ENCODE measurements at places on chromosomes 4 and X. TPM values are rescaled to one million over a fixed set of nuclear protein-coding genes. Genes with fewer than 3 reads are reported as not detected.

GRCh38 chrX:49761481-49761880, 65.7 kb upstream of the PAGE1 start:
- no peak for DNase-seq

- DNase-seq, result no peak
Measured at GRCh38 chrX:15874672-15875071, 20.1 kb upstream of the AP1S2 start.

DNA sequence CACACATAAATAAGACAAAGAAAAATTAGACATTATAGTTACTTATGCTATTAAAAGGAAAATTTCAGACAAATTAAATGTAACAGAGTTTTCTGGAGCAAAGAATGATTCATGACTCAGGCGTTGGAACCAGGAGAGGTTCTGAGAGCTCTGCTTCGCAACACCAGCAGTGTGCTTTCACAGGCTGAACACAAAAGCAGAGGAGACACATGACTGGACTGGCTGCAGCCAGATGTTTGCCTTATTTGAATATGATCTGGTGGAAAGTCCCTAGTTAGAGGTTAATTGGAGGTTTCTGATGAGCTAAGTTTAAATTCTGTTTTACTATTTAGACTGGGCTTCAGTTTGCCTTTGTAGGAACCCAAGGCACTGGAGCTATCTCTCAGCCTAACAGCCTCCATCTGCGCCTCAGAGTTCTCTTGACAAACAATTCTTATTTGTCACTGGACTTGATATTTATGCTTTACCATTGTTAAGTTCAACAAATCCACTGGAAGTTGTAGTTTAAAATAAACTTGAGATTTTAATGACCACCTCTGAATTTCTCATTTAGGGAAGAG, 16.2 kb downstream of the BOD1L1 start:
- DNase-seq, result peak; percentile 54

DNA sequence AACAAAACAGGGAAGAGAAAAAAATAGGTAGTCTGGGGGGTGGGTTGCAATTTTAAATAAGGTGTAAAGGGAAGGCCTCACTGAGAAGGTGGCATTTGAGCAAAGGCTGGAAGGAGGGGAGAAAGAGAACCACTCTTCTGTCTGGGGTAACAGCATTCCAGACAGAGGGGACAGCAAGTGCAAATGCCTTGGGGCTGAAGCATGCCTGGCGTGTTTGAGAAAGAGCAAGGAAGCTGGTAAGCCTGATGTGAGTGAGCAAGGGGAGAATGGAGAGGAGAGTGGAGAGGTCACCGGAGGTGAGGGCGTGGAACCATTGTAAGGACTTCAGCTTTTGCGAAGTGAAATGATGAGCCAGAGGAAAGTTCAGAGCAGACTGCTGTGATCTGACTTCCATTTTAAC, 19.7 kb upstream of the DOCK11 start:
- no peak for DNase-seq

DNA sequence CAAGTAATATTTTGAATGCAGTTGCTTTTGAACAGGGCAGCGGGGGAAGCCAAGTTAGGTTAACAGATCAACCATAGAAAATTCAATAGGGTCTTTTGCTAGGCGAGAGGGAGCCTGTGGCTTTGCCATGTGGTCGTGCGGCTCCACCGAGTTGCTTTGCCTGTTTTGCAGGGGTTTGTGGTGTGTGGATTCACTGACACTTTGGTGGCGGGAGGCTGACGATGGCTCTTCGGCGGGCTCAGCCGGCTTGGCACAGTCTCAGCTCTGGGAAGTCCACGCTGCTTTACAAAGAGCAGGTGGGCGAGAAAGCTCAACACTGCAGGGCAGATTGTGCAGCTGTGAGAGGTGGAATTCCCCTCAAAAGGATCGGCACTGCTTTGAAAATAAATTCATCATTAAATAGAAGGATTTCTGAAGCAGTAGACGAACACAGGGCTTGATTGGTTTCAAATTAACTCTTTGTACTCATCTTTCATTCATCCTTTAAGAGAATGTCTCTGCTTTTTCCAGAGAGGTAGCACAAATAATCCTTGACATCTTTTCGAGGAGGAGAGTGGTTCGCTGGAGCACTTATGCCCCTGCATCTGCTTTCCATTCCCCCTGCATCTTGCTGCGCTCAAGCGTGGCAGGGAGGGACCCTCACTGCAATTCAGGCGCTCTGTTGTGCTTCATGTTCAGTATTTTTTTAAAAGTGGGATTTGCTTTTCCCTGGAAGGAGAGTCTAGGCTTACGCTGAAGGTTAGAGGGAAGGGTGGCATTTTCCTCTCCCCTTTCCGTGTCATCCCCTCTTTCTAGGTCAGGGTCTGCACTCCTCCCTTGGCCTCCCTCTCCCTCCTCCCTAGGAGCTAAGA, 201.8 kb upstream of the LEF1 start:
- DNase-seq, result no peak

DNA sequence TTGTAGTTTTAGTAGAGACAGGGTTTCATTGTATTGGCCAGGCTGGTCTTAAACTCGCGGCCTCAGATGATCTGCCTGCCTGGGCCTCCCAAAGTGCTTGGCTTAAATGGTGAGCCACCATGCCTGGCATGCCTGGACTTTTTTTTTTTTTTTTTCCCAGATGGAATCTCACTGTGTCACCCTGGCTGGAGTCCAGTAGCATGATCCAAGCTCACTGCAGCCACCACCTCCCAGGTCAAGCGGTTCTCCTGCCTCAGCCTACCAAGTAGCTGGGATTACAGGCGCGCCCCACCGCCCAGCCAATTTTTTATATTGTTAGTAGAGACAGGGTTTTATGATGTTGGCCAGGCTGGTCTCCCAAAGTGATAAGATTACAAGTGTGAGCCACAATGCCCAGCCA, 8.4 kb downstream of the UBE2K start:
- DNase-seq, result peak; percentile 45

DNA sequence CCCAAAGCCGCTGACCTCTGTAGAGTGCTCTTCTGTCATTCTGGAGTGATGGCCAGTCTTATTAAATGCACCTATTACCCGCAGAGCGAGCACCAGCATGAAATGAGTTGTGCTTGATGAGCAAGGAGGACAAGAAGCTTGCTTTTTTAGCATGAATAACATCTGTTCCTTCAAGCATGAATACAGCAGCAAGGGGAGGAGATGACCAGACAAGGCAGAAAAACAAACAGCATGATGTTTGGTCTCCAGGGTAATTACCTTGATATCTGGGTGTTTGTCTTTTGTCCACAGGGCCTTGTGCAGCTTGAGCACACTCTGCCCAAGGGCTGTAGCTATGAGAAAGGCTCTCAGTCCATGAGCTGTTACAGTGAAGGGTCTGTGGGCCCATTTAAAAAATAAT, 324.8 kb upstream of the DDX53 start:
- no peak for DNase-seq

- no peak for DNase-seq
Measured at GRCh38 chrX:103789004-103789403, 12.4 kb downstream of the PLP1 start.

DNA sequence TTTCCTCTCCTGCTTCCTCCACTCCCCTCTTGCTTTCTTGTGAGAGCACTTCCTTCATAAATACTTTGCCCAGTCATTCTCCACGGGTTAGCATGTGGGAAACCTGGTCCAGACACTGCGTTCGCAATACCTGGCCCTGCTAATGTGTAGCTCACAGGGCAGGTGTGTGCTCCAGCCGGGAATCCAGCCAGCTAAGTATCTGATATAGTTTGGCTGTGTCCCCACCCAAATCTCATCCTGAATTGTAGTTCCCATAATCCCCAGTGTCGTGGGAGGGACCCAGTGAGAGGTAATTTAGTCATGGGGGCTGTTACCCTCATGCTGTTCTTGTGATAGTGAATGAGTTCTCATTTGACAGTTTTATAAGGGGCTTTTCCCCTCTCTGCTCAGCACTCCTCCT, 32.2 kb upstream of the STX18 start:
- peak; percentile 21 for DNase-seq

DNA sequence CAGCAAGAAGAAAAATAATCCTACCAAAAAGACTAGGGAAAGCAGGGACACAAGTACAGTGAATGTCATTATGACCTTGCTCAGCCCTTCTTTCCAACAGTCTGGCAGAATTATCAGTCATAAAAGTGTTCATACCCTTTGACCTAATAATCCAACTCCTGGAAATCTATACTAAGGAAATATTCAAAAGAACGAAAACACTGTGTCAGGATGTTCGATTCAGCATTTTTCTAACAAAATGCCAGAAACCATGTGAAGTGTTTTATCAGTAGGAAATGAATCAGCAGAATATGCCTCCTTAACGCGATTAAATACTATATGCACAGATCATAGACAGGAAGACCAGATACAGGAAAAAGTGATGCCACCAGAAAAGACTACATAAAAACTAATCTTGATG, 16.2 kb upstream of the S100G start:
- DNase-seq, result no peak

- DNase-seq, result peak; percentile 59
Measured at GRCh38 chrX:24242649-24243175, 71.2 kb downstream of the SUPT20HL2 start.

GRCh38 chr4:126799971-126800574, 832.7 kb upstream of the INTU start:
- DNase-seq, result no peak

GRCh38 chr4:72205298-72205697, 173.5 kb downstream of the NPFFR2 start:
- no peak for DNase-seq

GRCh38 chrX:2462780-2463179, 38.0 kb downstream of the DHRSX start:
- DNase-seq, result no peak

DNA sequence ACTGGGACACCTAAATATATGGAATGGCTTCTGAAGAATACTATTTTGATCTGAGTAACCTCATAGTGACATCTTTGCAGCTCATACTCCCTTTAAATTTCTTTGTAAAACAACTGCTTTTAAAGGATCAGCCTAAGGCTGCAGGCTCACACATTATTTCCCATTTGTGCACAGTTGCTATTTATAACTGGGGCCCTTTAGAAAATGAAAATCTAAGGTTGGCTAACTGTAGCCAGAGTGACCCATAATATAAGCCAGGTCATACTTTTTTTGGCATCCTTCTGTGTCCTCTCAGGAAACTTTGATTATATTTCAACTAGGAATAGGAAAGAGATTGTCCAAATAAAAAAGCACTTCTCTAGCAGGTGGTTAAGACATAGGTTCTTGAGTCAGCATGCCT, 123.6 kb upstream of the RASGEF1B start:
- no peak for DNase-seq

GRCh38 chr4:162945713-162946112, 221.0 kb downstream of the NAF1 start:
- DNase-seq, result no peak

DNA sequence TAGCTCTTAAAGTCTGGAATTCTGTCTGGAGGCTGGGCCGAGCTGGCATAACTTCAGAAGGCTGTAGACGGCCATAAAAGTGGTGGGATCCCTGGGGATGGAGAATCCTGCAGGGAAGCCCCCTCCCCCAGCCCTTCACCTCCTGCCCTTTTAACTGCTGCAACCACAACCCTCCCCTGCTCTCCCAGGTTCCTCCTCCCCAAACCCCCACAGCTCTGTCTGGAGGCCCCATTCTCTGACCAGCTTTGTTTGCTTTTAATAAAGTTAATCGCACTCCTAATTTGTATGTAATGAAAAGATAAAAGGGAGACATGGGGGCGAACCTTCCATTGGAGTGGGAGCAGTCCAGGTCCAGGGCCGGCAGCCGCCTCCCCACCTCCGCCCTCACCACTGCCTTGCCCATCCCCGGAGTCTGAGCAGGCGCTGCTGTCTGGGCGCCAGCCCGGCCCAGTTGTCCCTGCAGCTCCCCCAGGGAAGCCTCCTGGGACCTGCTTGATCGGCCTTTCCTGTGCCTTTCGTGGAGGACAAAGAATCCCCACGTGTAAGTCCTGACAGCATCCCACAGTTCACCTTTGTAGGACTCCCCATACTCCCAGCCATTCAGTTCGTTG, 84.3 kb downstream of the PJA1 start:
- no peak for DNase-seq

DNA sequence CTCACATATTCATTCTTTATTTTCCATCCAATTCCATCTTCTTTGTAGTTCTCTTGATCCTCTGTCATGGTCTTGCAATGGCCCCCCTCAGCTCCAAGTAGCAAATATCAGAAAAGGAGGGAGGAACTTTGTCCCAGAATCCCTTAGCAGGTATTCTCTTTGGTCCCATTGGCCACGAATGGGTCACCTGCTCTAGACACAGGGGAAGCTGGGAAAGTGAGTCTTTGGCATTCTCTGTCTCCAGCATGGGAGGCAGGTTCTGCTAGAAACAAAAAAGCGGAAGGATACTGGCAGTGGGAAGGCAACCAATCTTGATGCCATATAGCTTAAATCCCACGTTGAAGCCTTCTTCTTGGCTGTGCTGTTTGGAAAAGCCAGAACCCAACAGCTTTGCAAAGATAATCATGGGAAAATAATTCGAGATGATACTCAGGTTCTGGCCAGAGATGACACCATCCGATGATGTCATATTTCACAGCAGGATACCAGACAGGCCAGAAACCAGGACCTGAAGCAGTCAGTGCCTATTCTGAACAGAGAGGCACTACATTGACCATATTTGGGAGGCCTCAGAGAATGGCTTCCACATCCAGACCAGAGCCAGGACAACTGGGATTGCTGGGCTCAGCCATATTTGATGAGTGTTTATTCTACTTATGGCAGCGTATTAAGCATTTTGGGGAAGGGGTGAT, 110.4 kb upstream of the ATXN3L start:
- no peak for DNase-seq

DNA sequence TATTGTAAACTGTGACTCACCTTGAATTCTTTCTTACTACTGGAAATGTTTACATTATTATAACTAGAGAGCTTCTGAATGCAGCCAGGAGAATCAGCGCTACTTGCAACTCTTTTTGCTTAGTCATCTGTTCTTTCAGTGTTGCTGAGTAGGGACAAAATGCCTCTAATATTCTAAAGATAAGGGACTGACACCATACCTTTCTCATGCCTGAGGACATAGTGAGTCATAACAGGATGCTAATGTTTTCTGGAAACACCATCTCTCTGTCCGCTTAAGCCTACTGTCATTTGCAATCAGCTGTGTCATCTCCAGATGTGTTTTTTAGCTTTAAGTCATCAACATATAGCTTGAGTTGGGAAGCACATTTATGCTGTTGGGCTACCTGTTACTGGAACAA, 108.3 kb downstream of the QRFPR start:
- DNase-seq, result no peak

DNA sequence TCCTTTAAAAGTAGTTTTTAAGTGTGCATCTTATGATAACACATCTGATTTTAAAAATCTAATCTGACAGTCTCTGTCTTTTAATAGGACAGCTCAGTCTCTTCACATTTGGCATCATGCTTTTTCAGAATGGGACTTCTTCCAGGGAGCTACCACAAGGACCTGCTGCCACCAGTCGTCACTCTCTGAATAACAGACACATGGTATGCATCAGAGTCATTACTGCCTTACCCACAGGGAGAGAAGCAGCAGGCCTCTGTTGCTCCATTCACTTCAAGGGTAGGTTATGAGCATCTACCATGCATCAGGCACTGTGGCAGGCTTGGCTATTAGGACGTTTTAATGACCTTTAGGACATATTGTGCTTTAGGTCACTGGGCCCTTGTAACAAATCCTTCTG, 50.0 kb upstream of the AFAP1 start:
- no peak for DNase-seq

The UGT2B10 gene
- 1.8 TPM for total RNA-seq

The TMPRSS11F gene
- not detected for total RNA-seq
